Tongue (tissue), 3 donors: ENCODE measurements at places on chromosomes 3 and 15. TPM values are rescaled to one million over a fixed set of nuclear protein-coding genes. Genes with fewer than 3 reads are reported as not detected.
A peak's percentile ranks its signal among the peaks of the same experiment; 100 is the strongest.

Gene GAP43
- 4.7 TPM for total RNA-seq

- no peak for DNase-seq
Observed at GRCh38 chr15:28111543-28111942, 12.4 kb upstream of the OCA2 start.

Gene UBE2E2
- 177 TPM for total RNA-seq

- DNase-seq: no peak
Observed at GRCh38 chr15:63848879-63849551, 15.3 kb upstream of the HERC1 start.

DNA sequence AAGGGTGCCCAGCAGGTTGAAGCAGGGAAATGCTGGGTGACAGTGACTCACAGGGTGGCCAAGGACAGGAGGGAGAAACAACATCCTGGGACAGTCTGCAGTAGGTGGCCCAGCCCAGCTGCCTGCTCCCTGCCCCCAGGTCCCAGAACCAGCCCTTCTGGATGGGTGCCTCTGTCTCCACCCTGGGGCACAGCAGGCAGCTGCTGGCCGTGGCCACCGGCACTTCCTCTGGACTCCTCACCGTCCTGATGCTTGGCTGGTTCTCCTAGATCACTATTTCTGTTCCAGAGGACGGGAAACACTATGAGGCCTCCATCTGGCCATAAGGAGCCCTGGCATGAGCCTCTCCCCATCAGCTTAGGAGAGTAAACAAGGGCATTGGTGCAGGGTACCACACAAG lies 258.9 kb downstream of the XXYLT1 start:
- no peak for DNase-seq

Gene PLSCR5
- total RNA-seq: not detected

- no peak for DNase-seq
Observed at GRCh38 chr15:38061856-38062649, 127.6 kb downstream of the TMCO5A start.

Gene SPTBN5
- 2.2 TPM for total RNA-seq

- peak; percentile 48 for DNase-seq
Observed at GRCh38 chr3:156413293-156413892, 141.5 kb downstream of the SSR3 start.

Gene LYZL4
- total RNA-seq: not detected

Gene ERICH6
- not detected for total RNA-seq

GRCh38 chr15:31435912-31436628 lies 109.4 kb downstream of the KLF13 start:
- no peak for DNase-seq

- no peak for DNase-seq
Observed at GRCh38 chr3:188400494-188401243, 246.7 kb downstream of the LPP start.

- DNase-seq: peak; percentile 48
Observed at GRCh38 chr3:17740721-17741141, 1.7 kb downstream of the TBC1D5 start.

GRCh38 chr3:31039145-31039544 lies 144.7 kb upstream of the GADL1 start:
- DNase-seq: no peak

GRCh38 chr3:4824926-4825325 lies 154.3 kb upstream of the BHLHE40 start:
- DNase-seq: no peak

DNA sequence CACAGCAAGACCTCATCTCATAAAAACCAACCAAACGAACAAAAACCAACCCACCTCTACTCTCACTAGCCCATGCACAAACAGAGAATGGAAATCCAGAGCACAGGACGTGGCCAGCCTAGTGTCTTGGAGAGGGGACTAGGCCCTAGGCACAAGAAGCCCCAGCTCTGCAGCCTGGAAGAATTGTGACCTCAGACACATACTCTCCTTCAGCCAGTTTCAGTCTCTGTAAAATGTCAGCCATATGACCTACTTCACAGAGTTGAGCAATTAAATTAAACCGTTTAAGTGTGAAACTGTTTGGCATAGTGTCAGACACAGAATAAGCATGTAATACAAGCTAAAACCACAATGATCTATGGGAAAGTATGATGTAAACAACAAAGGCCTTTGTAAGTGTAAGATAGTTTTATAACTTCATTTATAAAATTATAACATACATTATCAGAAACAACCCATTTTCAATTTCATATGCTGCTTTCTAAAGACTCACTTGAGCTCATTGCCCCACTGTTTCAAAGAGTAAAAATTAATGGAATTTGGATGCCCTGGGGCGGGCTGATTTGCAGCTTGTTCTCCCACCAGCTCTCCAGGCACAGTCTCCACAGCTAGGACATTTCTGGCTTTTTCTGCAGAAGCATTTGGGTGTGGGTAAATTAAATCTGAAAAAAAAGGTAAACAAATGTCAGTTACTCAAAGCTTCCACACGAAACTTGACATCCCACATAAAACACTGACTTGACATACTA lies 32.9 kb downstream of the TBC1D2B start:
- DNase-seq: peak; percentile 65

Gene GP5
- total RNA-seq: 0.21 TPM

Gene PODXL2
- 9.2 TPM for total RNA-seq

GRCh38 chr3:108208831-108209230 lies 13.4 kb downstream of the IFT57 start:
- DNase-seq: no peak

- DNase-seq: no peak
Observed at GRCh38 chr15:33284336-33284735, 26.4 kb upstream of the RYR3 start.

Gene TMEM212
- not detected for total RNA-seq

DNA sequence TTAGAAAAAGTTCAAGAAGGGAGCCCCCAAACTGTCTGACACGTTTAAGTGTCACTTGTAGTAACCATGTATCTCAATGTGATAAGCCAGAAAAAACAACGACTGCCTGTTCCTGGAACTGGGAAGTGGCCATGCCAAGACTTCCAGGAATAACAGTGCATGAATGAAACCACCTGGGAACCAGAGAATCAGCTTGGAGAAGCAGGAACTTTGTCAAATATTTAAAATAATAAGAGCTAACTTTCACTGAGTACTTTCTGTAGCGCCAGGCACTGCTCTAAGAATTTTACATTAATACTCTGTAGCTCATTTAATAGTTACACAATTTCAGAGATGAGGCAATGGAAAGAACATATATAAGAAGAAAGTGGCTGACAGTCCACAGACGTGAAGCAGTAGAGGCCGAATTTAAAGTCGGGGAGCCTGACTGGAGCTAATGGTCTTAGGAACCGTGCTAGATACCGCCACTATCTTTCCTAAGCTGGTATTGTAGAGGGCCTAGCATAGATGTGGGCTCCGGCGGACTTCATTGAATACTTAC lies 876 bp downstream of the PLSCR1 start:
- peak; percentile 62 for DNase-seq

DNA sequence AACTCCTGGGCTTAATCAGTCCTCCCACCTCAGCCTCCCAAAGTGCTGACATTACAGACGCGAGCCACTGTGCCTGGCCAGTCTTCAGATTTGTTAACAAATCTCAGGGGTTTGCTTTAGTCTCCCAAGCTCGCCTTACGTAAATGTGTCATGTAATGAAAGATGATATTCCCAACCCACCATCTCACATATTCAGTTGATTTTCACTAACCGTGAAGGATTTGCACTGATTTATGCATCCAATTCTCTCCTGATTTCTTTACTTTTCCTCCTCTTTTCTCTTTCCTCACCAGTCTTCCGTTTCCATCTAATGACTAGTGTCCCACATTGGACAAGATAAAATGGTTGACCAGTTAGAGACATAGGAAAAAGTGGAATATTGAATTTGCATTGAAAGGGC lies 72.6 kb downstream of the TCF12 start:
- DNase-seq: no peak

GRCh38 chr15:31254431-31255175 lies 72.0 kb upstream of the KLF13 start:
- no peak for DNase-seq

Gene TEX9
- total RNA-seq: 4.3 TPM

GRCh38 chr3:63355809-63356208 lies 77.7 kb downstream of the SYNPR start:
- DNase-seq: no peak
